ENCODE measurements at places on chromosomes 11 and 22.
A peak's percentile ranks its signal among the peaks of the same experiment; 100 is the strongest.

GRCh38 chr11:7486098-7486780 is 933 bp downstream of the OLFML1 start:
- no peak for DNase-seq

DNA sequence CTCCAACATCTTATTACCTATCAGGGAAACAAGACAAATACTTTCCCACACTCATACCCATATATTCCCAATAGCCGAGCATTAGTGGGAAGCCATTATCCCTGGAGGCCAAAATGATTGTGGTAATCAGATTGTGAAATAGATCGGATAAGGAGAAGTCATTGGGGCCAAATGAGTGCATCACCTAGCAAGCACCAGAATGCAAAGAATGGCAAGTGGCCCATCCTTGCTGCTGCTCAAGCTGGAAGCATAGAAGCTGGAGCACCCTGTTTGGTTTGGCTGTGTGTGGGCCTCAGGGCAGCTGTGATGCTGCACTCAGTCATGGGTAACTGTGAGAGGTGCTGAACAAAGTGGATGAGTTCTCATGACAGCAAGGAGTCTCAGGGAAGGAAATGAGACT is 18.7 kb upstream of the DBX1 start:
- no peak for DNase-seq

- no peak for DNase-seq
These were observed 10.3 kb upstream of the IGSF9B start for GRCh38 chr11:133966921-133967598.

DNA sequence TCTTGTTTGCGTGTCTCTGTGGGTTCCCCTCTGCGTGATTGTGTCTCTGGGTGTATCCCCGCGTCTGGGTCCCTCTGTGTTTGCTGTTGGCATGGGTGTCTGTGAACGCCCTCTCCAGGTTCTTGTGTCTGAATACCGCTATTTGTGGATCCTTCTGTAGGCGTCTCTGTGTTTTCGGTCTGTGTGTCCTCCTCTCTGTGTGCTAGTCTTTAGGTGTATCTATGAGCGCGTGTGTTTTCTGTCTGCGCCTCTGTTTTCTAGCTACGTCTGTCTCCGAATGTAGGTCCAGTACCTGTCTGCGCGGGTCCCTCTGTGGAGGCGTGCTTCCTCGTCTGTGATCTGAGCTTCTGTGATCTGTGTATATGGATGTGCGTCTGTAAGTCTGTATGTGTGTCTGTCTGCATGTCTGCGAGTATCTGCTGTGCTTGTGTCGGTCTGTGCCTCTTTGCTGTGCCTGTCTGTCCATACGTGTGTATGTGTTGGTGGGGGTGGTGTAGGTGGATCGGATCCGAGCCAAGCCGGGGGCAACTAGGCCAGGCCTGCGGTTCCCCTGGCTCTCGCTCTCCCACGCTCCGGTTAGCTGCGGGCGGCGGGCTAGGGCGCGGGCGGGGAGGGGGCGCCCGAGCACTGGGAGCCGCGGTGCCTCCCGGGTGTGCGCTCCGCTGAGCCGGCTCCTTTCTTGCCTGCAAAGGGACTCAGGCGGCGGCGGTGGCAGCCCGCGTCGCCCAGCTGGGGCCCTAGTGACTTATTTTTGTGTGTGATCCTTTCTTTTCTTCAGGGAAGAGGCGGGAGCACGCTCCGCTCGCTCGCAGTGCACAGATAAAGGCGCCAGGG is 105.3 kb upstream of the E2F8 start:
- DNase-seq = peak; percentile 60

- no peak for DNase-seq
These were observed 1.2 kb upstream of the RASGRP2 start for GRCh38 chr11:64745189-64745520.

DNA sequence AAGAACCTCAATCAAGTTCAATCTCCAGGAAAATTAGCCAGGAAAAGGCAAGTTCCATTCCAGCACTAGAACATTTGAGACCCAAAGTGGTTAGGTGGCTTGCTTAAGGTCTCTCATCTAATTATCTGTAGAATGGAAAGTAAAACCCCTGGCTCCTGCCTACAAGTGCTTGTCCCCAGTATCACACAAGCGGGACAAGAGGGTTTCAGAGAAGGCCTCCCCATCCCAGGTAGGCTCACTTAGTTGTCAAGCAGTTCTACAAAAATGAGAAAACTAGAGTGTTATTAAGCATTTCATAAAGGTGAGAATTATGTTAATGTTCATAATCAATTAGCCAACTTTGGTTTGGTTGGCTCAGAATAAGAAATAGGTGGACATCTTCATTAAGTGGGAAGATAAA is 5.5 kb downstream of the POU2AF1 start:
- no peak for DNase-seq

GRCh38 chr11:47278058-47278457 is 8.1 kb downstream of the MADD start:
- no peak for DNase-seq

- no peak for DNase-seq
These were observed 127.7 kb downstream of the OSBP2 start for GRCh38 chr22:30822216-30823014.

- DNase-seq = no peak
These were observed 12.9 kb downstream of the SFI1 start for GRCh38 chr22:31509061-31509762.

DNA sequence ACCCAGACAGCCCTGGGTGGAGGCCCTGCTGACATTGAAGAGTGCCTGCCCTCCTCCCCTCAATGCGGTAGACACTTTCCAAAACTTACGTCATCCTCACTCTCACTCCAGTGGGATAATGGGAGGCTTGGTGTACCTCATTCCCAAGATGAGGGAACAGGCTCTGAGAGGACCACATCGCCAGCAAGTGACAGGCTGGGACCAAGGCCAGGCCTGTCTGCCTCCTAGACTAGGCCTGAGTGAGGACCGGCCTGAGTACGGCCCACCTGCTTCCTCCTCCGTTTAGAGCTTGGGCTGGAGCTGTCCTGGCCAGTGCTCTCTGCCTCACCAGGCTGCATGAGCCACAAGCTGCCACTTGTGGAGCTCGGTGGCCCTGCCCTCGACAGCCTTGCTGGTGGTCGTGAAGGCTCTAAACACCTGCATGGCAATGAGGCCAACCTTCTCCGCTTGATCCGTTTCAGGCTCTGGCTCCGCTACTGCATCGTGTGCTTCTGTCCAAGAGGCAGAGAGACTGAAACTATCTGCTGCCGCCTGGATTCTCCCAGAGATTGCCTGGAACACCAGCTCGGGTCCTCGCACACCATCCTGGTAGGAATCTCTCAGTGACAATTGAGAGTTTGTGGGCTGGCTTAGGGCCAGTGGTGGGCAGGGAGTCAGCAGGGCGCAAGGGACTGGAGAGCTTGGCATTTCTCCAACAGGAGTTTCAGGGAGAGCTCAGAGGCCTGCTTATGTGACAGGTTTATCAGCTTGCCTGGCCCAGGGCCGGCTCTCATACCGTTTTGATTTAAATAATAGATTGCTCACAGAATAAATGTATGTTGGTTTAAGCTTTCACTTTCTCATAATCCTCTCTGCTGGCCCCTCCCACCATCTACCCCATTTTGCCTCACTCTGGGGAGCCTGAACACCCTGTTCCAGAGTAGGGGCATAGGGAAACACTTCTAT is 9.4 kb downstream of the LRRC75B start:
- no peak for DNase-seq

- peak; percentile 94 for DNase-seq
These were observed 3.9 kb downstream of the MAML2 start for GRCh38 chr11:96338910-96339705.

DNA sequence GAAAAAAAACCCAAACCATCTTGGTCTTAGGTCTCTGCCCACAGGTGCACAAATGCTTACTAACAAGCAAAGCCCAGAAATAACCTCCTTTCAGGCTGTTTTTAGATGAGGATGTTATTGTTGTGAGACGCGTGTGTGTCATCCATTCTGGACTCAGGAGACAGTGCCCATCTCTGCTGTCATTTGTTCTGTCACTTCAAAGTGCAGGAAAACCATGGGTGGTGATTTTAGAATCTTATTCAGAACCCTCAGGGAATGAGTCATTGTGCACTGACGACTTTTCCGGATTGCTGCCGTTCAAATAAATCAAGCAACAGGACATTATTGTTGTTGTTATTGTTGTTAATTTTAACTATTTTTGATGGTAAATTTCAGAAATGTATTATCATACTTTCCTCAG is 110.3 kb downstream of the LRRC32 start:
- DNase-seq = peak; percentile 2

DNA sequence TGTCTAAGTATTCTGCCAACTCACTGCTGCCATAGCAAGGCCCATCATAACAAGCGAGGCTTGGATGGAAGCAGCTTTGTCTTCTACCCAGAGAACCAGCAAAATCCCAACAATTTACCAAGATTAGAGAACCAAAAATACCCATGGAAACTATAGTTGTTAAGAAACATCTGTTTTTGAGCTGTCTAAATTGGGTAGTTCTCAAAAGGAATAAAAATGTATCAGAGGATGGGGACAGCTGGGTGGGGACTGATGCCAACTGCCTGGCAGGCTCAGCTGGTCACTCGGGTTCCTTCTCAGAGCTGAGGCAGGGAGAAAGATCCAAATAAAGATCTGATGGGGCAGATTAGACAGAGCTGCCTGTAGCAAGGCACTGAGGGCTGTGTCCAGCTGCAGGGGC is 85.9 kb upstream of the GRK3 start:
- no peak for DNase-seq

DNA sequence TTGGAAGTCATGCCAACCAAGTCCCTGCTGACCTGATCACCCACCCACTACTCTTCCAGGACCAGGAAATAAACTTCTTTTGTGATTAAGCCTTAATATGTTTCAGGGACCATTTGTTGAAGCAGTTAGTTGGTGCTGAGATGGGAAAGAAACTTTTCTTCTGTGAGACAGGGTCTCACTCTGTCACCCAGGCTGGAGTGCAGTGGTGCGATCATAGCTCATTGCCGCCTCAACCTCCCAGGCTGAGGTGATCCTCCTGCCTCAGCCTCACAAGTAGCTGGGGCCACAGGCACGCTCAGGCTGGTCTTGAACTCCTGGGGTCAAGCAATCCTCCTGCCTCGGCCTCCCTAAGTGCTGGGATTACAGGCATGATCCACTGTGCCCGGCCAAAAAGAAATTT is 10.6 kb downstream of the SUSD2 start:
- DNase-seq = no peak

- DNase-seq = no peak
These were observed 37.2 kb downstream of the PARVA start for GRCh38 chr11:12414611-12415010.

GRCh38 chr22:25701056-25701780 is 40.8 kb upstream of the MYO18B start:
- peak; percentile 22 for DNase-seq

- DNase-seq = no peak
These were observed 96.2 kb downstream of the TSPAN18 start for GRCh38 chr11:44823006-44823405.

GRCh38 chr11:21909145-21909544 is 283.7 kb upstream of the ANO5 start:
- DNase-seq = no peak

- DNase-seq = peak; percentile 17
These were observed 85.8 kb downstream of the FANCF start for GRCh38 chr11:22539821-22540256.

DNA sequence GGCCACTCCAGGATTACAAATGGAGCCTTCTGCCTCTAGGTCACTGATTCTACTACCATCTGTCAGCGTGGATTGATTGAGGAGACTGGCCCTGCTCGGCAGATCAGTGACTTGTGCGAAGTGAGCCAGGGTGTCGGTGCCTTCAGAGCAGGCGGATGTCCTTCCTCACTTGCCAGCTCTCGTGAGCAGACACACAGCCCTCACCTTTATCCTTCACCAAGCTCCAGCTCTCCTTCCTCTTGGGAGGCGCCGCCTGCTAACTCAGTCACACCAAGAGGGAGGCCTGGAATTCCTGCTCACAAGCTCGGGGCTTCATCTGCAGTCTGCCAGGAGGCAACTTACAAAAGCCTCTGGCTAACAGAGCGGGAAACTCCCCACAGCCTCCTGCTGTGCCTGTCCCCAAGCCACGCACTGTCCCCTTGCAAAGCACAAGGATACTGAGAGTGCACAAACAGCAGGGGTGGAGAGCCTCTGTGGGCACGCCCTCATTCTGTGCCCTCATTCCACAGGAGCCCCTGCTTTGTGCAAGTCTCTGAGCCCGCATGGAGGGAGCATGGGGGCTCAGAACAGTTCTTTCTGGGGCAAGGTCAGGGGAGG is 3.5 kb upstream of the TCF20 start:
- no peak for DNase-seq

DNA sequence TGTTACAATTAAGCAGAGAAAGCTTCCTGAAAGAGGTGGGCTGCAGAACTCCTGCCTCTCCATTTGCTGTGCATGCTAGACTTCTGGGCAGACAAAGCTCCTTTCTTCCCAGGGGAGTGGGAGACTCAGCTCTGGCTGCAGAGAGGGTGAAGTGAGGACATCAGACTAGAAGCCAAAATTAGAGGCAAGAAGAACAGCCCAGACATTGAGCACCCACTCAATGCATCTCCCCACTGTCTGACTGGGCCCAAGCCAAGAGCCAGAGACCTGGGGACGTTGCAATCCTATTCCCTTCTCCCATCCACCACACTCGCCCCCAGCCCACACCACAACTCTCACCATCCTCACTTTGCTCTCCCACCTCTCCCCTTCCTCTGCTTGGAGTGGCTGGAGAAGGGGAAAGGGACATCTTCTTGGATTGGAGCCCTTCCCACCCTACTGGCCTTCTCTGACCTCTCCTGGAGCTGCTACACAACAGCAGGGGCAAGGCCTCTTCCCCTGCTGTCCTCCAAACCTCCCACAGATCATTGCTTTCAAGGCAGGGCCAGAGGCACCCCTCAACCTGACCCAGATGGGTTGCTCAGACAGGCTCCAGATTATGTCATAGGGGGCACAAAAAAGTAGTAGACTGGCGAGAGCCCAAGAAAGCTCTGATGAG is 477.7 kb upstream of the CADM1 start:
- DNase-seq = no peak

- no peak for DNase-seq
These were observed 39.9 kb downstream of the CADM1 start for GRCh38 chr11:115464269-115464668.

GRCh38 chr11:88552379-88553062 is 215.0 kb upstream of the CTSC start:
- DNase-seq = no peak

- no peak for DNase-seq
These were observed 134.4 kb upstream of the ZC3H12C start for GRCh38 chr11:109958821-109959166.

GRCh38 chr11:80980227-80980626 is 1539.4 kb upstream of the TENM4 start:
- no peak for DNase-seq

- peak; percentile 82 for DNase-seq
These were observed 90.5 kb downstream of the BMAL1 start for GRCh38 chr11:13368041-13368446.

- DNase-seq = no peak
These were observed 354.4 kb downstream of the SOX6 start for GRCh38 chr11:16001899-16002426.

- DNase-seq = no peak
These were observed 216.5 kb downstream of the DYNC2H1 start for GRCh38 chr11:103325686-103326069.

GRCh38 chr11:66619080-66619554 is 2.7 kb downstream of the RBM14 start:
- DNase-seq = no peak
